ENCODE measurements at places on chromosomes 1 and 21.

- DNase-seq, result no peak
Measured at GRCh38 chr1:46099215-46099614, 33.2 kb downstream of the PIK3R3 start.

- no peak for DNase-seq
Measured at GRCh38 chr1:244050835-244051444, at the start of gene ZBTB18. TSS of gene ZBTB18 (plus strand) at chr1:244051283. CDS start at chr1:244051432, 149 bp downstream.

DNA sequence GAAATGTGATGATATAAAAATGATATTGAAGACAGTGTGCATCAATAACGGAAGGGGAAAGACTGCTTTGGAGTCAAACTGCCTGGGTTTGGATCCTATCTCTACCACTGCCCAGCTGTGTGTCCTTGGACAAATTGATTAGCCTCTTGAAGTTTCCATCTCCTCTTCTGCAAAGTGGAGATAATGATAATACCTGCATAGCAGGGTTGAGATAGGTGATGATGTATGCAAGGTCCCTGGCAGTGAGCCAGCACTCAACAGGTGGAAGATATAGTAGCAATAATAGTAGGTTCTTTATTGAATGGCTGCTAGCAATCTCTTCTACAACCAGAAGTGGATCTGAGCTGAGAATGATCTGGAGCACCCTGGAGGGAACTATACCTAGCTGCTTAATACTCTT is 166.7 kb downstream of the MIS18A start:
- no peak for DNase-seq

GRCh38 chr1:82386365-82387011 is 585.8 kb downstream of the ADGRL2 start:
- no peak for DNase-seq

DNA sequence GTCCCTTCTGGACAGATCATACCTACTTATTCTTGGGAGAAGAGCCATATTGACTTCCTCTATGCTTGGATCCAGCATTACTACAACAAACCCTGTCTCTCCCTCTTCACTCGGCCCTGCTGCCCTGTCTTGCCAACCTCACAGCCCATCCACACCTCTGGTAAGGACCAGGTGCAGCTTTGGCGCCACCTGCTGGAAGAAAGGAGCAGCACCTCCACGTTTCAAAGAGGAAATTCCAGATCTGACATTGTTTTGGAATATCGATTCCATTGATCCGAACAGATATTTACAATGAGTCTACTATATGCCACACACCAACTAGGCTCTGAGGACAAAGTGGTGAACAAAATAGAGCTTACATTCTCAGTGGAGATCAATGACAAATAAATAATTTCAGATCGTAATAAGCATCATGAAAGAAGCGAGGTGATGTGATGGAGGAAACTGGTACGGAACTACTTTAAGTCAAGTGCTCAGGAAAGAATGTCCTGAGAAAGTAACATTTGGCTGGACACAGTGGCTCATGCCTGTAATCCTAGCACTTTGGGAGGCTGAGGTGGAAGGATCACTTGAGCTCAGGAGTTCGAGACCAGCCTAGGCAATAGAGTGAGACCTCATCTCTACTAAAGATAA is 18.7 kb downstream of the MFSD2A start:
- DNase-seq, result peak; percentile 85

All from stimulated activated CD8-positive, alpha-beta memory T cell treated with anti-CD3 and anti-CD28 coated beads, Interleukin-4, amount 100 ng/mL, for 48 hours (primary cell).